ENCODE measurements at places on chromosomes 1 and 21. TPM values are rescaled to one million over a fixed set of nuclear protein-coding genes. Genes with fewer than 3 reads are reported as not detected.

- DNase-seq, result no peak
Measured at GRCh38 chr1:55588309-55588708, 373.1 kb upstream of the USP24 start.

DNA sequence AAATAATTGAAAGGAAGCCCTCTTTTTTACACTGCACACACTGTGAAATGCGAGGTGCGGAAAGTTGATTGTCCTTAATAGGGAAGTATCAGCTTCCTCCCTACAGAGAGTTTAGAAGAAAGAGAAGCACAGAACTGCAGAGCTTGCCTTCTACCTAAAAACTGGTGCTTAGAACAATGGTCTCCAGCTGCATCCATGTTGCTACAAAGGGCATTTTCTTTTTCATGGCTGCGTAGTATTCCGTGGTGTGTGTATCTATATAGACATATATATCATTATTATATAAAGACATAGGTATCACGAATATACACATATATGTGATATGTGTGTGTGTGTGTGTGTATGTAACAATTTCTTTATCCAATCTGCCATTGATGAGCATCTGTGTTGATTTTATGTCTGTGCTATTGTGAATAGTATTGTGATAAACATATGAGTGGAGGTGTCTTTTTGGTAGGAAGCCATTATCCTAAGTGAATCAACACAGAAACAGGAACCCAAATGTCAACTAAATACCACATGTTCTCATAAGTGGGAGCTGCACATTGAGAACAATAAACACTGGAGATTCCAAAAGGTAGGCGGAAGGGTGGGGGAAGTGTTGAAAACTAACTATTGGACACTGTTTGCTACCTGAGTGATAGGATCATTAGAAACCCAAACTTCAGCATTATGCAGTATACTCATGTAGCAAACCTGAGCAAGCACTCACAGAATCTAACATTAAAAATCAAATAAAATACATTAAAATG is 290.0 kb upstream of the RUNX1 start:
- DNase-seq, result no peak

DNA sequence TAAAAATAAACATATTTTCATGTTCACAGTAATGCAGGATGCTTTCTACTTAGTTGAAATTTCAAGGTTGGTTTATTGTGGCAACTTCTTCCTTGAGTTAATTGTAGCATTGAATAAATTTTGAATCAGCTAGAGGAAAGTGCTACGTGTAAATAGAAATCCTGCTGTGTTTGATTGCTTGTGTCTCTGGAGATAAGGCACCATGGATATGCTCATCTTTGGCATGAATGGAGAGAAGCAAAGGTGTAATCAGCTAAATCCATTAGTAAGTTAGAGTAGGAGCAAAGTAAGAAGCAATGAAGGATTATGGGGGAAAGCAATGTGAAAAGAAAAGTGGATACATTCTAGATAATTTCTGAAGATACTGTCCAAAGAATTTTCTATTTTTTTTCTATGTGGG is 331.1 kb downstream of the PTPRC start:
- no peak for DNase-seq

GRCh38 chr1:169100208-169100607 is 6.3 kb upstream of the ATP1B1 start:
- DNase-seq, result no peak

DNA sequence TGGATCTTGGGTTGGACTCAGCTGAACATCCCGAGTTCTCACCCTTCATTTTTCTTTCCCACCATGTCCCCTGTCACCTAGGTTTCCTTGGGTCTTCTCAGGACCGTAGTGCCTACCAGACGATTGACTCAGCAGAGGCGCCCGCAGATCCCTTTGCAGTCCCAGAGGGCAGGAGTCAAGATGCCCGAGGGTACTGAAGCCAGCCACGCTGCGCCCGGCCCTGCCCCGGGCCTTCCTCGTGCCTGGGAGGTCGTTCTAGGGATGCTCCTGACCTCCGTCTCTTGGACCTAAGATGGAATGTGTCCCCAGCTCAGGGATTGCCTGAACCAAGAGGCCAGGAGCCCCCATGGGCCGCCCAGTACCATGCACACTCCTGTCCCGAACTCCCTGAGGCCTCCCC is 12.0 kb upstream of the C1orf167 start:
- DNase-seq, result no peak

DNA sequence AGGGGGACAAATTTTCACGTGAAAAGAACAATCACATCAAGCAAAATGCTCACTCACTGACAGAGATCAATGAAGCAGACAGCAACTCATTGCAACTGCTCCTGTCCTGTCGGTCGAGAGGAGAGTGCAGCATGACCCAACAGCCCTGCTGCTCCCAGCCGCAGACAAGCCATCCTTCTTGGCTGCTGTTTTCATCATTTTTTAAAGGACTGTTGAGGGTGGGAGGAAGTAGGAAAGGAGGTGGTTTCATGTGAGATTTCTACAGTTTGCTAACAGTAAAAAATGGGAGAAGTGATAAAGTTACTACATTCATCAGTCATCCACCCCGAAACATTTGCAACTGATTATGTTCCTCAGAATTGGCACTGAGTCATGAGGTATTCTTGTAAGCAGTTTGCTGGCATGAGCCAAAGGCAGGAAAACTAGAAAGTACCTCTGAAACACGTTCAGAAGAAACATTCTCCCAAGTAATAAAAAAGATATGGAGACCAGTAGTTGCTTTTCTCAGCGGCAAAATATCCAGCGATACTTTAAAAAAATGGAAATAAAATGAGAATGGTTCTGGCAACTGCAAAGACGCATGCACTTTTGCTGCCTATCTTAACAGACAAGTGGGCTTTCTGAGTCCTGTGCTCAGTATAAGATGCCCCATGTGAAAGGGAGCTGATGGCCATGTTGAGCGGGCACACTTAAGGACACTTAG is 72.0 kb upstream of the CLDN14 start:
- no peak for DNase-seq

DNA sequence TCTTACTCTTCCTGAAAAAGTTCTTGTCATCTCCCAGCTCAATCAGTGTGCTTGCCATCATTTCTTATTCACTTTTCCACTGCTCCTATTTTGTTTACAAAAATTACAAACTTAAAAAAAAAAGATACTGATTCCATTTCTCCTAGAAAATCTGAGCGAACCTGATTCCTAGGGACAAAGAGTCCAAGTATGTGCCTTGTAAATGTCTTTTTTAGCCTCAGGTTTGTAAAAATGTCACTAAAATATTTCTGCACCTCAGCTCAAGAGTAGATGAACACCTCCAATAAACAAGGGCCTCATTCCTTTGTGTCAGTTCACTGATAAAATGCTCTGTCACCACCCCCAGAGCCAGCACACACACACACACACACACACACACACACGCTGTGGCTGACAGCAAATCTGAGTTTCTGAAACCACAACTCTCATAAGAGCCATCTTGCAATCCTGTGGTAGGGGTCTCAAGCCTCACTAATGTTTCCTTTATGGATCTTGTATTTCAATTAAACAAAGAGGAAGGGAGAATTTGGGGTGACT is 299.2 kb downstream of the PBX1 start:
- DNase-seq, result no peak

- DNase-seq, result no peak
Measured at GRCh38 chr1:216580538-216581057, 142.6 kb downstream of the ESRRG start.

DNA sequence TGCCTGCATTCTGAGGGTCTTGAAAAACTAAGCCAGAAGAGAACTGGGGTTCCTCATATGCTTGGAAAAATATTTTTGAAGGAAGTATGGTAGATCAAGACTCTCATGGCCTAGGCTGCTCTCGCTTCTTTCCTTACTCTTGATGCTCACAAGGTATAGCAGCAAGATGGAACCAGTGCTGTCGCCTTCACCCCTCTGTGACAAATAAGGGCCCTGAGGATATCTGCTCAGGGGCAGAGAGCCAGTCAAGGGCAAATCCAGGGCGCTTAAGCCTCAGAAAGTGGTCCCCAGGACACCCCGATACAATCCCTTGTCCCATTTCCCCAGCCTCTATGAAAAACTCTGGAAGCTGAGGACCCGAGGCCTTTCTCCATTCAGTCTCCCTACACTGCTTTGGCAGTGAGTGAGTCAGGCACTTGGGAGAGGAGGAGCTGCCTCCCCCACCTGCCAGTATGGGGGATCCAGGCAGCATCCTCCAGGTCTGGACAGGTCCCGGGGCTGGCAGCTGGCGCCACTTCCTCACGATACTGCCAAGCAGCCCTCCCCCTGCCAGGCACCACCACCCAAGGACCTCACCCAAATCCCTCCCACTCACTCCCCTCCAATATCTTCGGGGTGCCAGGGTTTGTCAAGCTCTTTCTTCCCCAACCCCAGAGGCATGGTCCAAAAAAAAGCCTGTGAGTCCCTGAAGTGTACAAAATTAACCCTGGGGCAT is 1.3 kb downstream of the IGSF9 start:
- no peak for DNase-seq

DNA sequence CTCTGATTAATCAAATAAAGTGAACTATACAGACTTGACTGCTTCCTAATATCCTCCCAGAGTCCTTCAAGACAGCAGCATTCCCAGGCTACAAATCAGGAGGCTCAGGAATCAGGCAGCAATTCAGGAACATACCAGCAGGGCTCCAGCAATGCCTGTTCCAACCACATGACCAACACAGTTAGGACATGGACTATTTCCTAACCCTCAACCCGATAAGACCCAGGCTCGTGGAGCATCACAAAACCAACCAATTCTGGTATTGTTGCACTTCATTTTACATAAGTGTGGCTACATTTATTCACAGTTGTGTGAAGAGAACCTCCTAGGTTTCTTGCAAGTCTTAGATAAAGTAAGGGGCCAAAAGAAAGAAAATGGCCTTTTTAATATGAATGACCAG is 546.2 kb upstream of the ADGRL2 start:
- DNase-seq, result no peak

- DNase-seq, result no peak
Measured at GRCh38 chr1:43049481-43049880, 90.8 kb upstream of the SLC2A1 start.

DNA sequence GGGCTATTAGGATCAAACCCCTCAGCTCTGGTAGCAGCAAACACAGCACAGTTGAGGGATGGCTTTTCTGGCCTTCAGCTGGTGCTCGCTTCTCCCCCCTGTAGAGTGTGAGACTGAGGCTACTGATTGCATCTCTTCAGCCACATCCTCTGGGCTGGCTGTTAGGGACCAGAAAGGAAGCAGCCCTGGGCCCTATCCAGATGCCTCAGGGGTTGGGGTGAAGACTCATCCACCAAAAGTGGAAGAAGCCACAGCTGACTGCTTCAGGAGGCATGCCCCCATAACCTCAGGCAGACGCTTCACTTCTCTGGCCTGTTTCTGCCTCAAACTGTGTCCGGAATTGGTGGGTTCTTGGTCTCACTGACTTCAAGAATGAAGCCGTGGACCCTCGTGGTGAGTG is 6.2 kb upstream of the TMEM200B start:
- DNase-seq, result no peak

PM20D1 gene
- total RNA-seq, result not detected

SPATA1 gene
- not detected for total RNA-seq

ELAPOR1 gene
- 0.22 TPM for total RNA-seq

CTSE gene
- total RNA-seq, result not detected

MATN1 gene
- total RNA-seq, result 0.19 TPM

AMY1B gene
- total RNA-seq, result not detected

SELENBP1 gene
- total RNA-seq, result not detected

ATP6V1G3 gene
- not detected for total RNA-seq

FMO1 gene
- not detected for total RNA-seq

CELA3A gene
- total RNA-seq, result not detected

SLC5A9 gene
- total RNA-seq, result not detected

ARHGEF2 gene
- total RNA-seq, result 207 TPM

TRIM67 gene
- not detected for total RNA-seq

NAV1 gene
- 0.83 TPM for total RNA-seq

GGPS1 gene
- total RNA-seq, result 45.3 TPM

Measured in Karpas-422 (cell line).